LNCaP clone FGC (cell line): ENCODE measurements at places on chromosomes 4 and X.

DNA sequence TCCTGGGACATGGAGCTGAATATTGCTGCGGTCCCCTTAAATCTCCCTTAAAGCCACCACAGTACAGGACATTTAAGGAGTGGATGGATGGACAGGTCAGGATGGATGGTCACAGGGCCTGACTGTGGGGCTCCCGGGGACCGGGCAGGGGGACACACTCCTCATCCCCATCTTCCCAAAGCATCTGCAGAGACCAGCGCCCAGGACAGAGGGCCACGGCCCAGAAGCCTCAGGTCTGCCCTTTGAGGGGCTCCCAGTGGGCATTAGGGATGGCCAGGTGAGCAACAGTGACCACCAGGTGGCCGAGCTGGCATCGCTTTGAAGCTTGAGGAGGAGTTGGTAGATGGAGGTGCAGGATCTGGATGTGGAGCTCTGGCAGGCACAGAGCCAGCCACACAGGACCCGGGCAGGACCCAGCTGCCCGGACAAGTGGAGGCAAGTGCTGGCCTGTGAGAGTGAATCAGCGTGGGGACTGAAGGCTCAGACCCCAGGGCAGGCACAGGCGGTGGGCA is 51.4 kb downstream of the ABLIM2 start:
- DNase-seq: no peak

- peak; percentile 8 for DNase-seq
Observed at GRCh38 chr4:53009824-53010223, 147.7 kb downstream of the RASL11B start.

DNA sequence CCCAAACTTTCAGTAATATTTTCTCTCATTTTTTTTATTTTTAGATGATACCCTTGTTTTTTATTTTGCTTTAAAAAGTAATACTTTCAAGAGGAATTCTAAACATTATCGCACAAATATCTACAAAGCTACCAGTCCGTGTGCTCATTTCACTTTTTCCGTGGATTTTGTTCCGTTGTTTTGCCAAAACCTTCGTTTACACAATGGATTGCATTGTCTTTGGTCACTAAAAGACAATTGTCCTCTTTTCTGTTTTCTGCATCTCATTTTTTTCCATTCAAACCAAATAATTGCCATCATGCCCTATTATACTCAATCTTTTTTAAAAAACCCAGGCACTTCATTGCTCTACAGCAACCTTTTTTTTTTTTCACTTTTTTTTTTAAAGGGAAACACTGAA is 214.9 kb downstream of the CXXC4 start:
- DNase-seq: no peak

- DNase-seq: no peak
Observed at GRCh38 chr4:26213317-26213716, 107.5 kb upstream of the RBPJ start.

DNA sequence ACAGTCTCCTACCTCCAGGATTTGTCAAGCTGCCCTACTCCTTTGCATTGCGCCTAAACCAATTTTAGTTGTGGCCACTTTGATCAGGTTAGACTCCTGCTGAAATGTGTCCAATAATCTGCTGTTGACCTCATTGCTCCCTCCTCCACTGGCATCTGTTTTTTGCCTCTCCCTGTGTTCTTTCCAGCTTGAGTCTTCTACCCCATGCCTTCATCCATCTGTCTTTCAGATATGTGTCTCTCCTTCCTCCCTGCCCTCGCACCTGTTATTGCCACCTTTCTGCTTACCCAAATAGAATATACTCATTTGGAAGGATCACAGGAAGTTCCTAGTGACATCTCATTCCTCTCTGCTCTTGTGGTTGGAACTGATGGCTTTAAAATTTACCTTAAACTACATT is 366.6 kb upstream of the CLNK start:
- DNase-seq: no peak

DNA sequence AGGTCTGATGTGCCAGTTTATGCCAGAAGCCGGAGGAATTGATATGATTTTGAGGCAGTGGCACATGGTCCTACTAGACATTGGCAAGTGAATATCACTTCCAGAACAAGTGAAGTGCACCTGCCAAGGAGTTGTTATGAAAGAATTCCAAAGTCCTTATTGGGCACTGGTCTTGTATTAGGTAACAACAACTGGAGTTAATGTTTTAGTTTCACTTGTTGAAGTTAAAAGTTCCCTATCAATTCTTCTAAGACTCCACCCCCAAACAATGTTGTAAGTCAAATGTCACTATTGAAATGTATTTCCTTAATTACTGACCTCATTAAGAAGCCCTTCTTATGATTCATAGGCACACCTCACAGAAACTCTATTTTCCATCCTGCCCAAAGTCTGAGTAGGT is 3.1 kb downstream of the TET2 start:
- no peak for DNase-seq

GRCh38 chr4:78057600-78058550 is 752 bp downstream of the FRAS1 start:
- DNase-seq: no peak

DNA sequence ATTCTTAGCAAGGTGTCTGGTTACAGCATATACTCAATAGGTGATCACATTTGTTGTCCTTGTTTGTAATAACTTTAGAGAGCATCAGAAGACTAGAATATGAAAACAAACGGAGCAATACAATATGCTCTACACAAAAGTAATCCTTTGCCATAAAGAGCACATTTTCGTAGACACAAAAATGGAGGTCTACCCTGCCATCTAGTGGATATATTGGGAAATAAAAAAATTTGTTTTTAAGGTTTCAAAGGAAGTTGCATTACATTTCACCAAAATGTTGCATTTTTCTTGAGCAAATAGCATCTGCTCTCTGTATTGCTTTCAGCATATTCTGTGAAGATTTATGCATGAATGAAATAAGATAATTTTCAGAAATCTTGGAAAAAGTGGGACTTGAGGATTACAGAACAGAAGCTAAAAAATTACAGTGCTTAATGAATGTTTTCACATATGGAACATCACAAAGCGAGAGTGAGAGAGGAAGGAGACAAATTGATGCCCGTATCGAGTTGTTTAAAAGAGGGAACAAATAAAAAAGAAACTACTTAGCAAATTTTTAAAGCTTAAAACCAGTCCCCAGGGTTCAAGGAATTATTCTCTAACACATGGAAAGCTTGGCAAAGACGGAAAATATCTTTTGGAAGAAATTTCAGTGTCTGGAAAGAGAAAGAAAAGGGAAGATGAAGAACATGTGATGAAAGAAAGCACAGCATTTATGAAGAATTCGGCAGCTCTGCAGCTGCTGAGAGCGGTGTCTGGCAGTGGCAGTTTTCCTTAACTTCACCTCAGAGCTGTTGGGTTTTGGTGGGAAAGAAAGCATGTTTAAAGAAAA is 390.1 kb downstream of the ANKRD50 start:
- DNase-seq: no peak

DNA sequence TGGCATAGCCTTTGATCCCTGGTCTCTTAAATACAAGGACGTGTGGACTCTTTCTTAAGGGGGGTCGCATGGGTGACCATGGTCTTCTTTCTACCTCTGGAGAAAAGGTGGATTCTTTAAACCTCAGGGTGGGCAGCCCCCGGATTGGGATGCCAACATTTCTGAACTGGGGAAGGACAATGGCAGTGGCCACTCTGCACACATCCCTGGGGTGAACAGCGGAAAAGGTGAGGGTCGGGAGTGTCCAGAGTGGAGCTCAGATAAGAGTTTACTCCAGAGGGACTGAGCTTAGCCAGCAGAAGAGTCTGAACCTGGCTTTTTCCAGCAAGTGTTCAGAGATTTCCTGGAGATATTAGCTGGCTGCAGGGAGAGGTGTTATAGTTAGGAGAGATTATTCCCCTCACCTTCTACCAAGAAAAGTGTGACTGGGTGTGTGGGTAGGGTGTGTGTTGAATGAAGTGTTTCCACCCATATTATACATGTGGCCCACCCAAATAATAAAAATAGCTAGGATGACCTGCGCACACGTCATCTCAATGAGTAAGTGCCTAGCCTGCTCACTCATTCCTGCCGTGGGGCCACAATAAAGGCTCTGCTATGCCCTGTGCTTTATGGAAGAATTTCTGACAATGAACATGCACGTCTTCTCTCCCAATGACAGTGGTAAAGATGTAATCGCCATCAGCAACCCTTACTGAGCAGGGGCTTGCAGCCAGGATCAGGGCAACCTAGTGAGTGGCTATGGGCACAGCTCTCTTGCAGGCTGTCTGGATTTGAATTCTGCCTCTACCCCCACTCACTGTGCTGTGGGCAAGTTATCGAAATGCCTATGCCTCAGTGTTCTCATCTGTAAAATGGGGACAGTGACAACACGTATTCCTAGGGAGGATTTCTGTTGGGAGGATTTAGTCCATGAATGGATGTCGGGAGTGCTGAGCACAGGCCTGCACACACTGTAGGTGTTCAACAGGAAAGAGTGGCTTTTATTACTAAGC is 76.6 kb downstream of the SLC2A9 start:
- no peak for DNase-seq

- peak; percentile 48 for DNase-seq
Observed at GRCh38 chr4:56078866-56079265, 130.1 kb downstream of the CEP135 start.

DNA sequence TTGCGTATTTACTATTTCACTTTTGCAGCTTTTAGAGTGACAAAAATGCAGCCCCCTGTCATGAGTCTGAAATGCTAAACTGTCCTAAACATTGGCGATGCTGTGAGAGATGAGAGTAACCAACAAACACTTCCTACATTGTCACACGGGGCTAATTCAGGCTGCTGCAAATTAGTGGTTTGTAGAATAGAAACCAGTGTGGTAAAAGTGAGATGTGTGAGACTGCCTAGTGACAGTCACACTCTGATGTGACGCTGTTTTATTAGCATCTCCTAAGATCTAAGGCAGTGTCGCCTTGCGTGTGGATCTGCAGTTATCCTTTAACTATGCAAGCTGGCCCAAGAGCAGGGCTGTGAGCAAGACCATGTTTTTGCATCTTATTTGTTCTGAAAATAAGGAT is 800.2 kb upstream of the TENM3 start:
- DNase-seq: no peak

- peak; percentile 32 for DNase-seq
Observed at GRCh38 chr4:169941141-169941540, 85.1 kb downstream of the MFAP3L start.

GRCh38 chr4:111492496-111492895 is 652.8 kb upstream of the FAM241A start:
- no peak for DNase-seq

- DNase-seq: no peak
Observed at GRCh38 chr4:69787879-69788278, 27.5 kb upstream of the SULT1B1 start.

DNA sequence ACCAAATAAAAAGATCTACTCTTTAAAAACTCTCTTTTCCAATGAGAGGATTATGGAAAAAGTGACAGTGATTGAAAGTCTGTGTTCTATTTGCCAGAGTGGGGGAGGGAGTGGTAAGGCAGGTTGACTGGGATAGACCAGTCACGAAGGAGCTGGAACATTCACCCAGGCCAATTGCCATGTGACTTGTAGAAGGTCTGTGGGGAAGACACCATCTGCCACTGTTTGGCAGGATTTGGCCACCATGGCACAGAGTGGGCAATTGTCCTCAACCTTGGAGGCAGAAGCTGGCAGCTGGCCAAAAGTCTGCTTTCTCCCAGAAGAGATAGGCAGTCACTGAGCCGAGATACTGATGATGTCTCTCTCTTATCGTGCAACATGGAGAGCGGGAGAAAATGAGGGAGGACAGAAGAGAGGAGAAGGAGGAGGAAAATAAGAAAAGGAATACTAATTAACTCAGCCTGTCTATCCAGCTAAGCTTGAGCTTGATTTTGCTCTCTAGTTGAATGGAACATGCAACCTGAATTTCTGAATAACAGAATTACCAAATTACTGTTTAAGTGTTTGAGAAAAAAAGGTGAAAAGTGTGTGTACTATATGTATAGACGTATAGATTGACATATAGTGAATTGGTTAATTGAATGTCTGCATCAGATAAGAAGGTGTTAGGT is 267.1 kb downstream of the ARHGAP24 start:
- DNase-seq: no peak

GRCh38 chr4:68218044-68218443 is 27.4 kb downstream of the TMPRSS11B start:
- DNase-seq: no peak

DNA sequence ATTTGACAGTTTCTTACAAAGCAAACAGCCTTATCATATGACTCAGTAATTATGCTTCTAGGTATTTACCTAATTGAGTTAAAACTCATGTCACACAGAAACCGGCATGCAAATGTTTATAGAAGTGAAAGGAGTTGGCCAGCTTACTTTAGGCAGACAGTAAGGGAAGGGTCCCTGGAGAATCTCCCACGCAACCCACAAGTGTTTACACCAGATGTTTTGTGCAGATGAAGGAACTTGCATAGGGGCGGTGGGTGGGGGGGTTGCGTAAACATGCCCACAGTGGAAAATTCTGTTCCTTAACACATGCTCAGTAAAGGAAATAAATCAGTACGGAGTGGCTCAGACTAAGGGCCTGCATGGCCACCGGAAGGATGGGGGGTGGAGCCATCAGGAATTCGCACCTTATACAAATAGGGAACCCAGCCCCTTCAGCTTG is 330.5 kb upstream of the AADAT start:
- DNase-seq: no peak

DNA sequence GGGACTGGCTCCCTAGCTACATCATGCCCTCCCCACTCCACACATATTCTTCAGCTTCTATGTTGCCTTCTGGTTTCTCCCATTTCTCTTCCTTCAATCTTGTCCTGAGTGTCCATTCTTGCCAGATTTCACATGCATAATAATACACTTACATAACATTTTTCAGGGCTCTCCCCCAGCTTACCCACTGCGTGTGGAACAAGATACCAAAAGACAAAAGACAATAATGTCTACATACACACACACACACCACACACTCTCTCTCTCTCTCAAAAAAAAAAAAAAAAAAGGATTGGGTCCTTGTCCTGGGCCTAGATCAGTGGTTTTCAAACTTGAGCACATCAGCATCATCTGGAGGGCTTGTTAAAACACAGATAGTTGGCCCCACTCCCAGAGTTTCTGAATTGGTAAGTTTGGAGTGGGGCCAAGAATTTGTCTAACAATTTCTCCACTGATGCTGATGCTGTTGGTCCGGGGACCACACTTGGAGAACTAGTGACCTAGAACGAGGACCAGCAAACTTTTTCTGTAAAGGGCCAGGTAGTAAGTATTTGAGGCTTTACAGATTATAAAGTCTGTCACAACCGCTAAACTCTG is 6.5 kb upstream of the SMARCA1 start:
- DNase-seq: no peak

DNA sequence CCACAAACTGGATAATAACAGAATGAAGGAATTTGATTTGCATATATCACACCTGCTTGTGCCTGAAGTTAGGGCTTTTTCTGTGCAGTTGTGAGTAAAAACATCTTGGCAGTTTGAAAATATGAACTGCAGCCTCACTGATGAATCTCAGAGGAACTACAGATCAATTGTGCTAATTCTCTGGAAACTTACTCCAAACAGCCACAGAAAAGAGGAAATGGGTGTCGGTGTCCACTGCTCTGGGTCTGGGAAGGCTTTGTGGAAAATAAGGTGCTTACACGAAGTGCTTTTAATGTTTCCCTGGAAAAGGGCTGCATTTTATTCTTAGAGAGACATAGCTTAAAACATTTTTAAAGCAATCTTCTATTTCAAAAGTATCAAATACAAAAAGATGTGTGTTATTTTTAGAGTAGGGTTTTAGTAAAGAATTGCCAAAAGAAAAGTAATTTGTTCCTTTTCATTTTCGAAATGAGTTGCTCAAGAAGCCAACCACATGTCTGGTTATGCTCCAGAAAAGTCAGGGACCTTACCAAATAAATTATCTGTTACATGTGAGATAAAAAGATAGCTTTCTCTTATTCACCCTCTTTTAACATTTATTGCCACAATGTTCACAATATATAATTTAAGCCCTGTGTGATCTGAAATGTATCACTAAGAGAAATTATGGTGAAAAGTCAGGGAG is 240.1 kb downstream of the FRAS1 start:
- DNase-seq: no peak
